ENCODE measurements at places on chromosomes 5 and 9. TPM values are rescaled to one million over a fixed set of nuclear protein-coding genes. Genes with fewer than 3 reads are reported as not detected.
A peak's percentile ranks its signal among the peaks of the same experiment; 100 is the strongest.

DNA sequence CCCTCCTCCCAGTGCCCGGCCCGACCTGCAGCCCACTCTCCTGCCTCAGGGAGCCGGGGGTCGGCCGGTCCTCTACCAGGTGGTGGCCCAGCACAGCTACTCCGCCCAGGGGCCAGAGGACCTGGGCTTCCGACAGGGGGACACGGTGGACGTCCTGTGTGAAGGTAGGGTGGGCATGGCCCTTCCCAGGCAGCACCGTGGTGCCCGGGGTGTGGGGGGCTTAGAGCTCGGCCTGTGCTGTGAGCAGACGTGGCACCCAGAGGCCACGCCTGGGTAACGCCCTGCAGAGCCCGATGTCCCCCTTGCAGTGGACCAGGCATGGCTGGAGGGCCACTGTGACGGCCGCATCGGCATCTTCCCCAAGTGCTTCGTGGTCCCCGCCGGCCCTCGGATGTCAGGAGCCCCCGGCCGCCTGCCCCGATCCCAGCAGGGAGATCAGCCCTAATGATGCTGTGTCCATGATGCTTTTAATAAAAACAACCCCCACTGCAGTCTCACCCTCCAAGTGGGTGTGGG lies 7.2 kb downstream of the ENTPD8 start:
- no peak for DNase-seq
- H3K4me1 ChIP-seq, result 0 out of 2 replicates have a peak, but pooled peaks cover 6% of the 10 kb centered on the region
- no peak overlapping the region for H3K27ac ChIP-seq
- no peaks in the 10 kb centered on the region for H3K27me3 ChIP-seq
- no peaks in the 10 kb centered on the region for H3K36me3 ChIP-seq

DNA sequence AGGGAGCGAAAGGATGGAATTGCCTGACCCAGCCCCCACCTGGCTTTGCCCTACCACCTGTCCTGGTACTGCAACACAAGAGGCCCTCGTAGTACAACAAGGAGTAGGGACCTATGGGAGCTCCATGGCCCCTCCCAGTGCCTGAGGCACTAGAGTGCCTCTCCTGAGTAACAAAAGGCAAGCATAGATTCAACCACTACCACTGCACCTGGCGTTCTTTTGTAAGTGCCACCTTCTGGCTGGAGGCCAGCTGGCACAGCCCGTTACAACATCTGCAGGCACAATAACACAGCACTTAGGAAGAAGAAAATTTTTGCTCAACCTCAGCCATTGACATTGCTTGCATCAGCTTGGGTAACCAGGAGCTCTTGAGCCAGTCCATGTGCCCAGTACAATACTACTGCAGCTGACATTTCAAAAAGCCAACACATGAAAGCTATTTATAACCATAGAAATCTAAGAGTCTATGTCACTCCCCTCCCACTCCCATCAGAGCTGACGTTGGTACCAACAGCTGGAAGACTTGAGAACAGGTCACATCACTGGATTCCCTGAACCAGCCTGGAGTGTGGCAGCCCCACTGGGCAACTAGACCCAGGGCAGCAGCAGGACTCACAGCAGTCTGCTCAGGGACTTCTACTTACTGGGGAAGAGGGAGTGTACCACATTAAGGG lies 17.7 kb upstream of the FAM174A start:
- H3K4me1 ChIP-seq, result peaks cover 20% of the 10 kb centered on the region
- no peaks in the 10 kb centered on the region for H3K27me3 ChIP-seq
- H3K27ac ChIP-seq, result peak overlapping the region; percentile 71
- no peak overlapping the region for H3K4me3 ChIP-seq
- no peaks in the 10 kb centered on the region for H3K36me3 ChIP-seq
- DNase-seq, result no peak

GRCh38 chr9:84922051-84922450 lies 252.5 kb downstream of the NTRK2 start:
- no peak overlapping the region for H3K4me3 ChIP-seq
- DNase-seq, result no peak
- H3K4me1 ChIP-seq, result no peaks in the 10 kb centered on the region

Gene CTSV
- total RNA-seq, result 0.21 TPM

GRCh38 chr5:149795360-149795759 lies 65.2 kb downstream of the PPARGC1B start:
- H3K27ac ChIP-seq, result no peak overlapping the region
- no peak for DNase-seq
- H3K27me3 ChIP-seq, result no peaks in the 10 kb centered on the region
- H3K4me3 ChIP-seq, result no peak overlapping the region
- no peaks in the 10 kb centered on the region for H3K36me3 ChIP-seq

Gene SPATA31C1
- total RNA-seq, result not detected

Gene RGS7BP
- total RNA-seq, result not detected

GRCh38 chr5:150905312-150905683 lies 518 bp upstream of the ZNF300 start:
- no peak overlapping the region for H3K4me3 ChIP-seq
- DNase-seq, result no peak
- no peaks in the 10 kb centered on the region for H3K4me1 ChIP-seq
- no peaks in the 10 kb centered on the region for H3K36me3 ChIP-seq
- no peaks in the 10 kb centered on the region for H3K27me3 ChIP-seq
- H3K27ac ChIP-seq, result no peak overlapping the region

- no peaks in the 10 kb centered on the region for H3K4me1 ChIP-seq
- DNase-seq, result no peak
- H3K27me3 ChIP-seq, result no peaks in the 10 kb centered on the region
- H3K4me3 ChIP-seq, result no peak overlapping the region
Measured at GRCh38 chr9:85536514-85536913, 205.2 kb downstream of the AGTPBP1 start.

Gene TAF11L10
- total RNA-seq, result not detected

DNA sequence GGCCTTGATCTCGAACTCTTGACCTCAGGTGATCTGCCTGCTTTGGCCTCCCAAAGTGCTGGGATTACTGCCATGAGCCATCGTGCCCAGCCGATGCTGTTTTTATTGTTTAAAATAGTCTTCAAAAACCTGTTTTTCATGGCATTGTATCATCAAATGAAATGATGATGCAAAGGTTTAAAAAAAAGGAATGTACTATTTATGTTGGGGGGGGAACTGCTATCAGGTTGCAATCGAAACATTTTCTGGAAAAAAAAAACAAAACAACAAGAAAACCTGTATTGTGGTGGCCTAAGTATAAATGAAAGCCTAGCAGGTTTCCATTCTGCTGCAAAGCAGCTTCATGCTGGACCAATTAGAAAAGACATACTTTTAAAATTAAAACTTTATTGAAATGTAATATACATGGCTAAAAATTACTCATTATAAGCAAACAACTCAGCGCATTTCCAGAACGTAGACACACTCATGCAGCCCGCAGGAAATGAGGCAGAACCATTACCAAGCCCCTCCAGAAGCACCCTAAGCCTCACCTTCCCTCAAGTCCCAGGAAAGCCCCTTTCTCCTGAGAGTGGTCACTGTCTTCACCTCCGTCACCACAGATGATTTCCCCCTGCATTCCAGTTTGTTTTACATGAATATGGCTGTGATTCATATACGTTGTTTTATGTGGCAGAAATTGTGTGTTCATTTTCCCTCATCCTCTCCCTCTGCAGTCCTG lies 19.0 kb downstream of the GPR107 start:
- no peaks in the 10 kb centered on the region for H3K27me3 ChIP-seq
- H3K36me3 ChIP-seq, result peaks cover 2% of the 10 kb centered on the region
- peaks cover 19% of the 10 kb centered on the region for H3K4me1 ChIP-seq
- peak overlapping the region; percentile 37 for H3K4me3 ChIP-seq
- H3K27ac ChIP-seq, result peak overlapping the region; percentile 89
- peak; percentile 53 for DNase-seq

- H3K4me1 ChIP-seq, result no peaks in the 10 kb centered on the region
- peaks cover 8% of the 10 kb centered on the region for H3K36me3 ChIP-seq
- no peak overlapping the region for H3K27ac ChIP-seq
- H3K27me3 ChIP-seq, result no peaks in the 10 kb centered on the region
Measured at GRCh38 chr9:137721479-137721878, 102.7 kb downstream of the EHMT1 start.

DNA sequence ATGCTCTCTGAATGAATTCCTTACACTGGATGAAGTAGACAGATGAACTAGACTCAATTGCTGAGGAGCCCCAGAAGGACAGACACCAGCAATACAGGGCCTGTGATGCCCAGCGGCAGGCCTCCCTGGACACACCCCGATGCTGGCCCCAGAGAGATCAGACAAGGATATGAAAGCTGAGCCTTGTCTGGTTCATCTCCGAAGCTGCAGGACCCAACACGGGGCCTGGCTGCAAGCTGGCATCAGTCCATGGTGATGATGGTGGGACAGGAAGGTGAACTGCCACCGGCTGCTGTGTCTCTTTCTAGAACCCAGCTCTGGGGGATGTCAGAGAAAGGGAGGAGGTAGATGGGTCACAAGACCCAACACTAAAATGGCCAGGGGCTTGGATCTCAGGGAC lies 104.0 kb upstream of the LMX1B start:
- no peak for DNase-seq
- H3K4me3 ChIP-seq, result no peak overlapping the region
- H3K27ac ChIP-seq, result no peak overlapping the region
- H3K36me3 ChIP-seq, result no peaks in the 10 kb centered on the region
- H3K4me1 ChIP-seq, result no peaks in the 10 kb centered on the region

GRCh38 chr5:121870489-121870888 lies 18.8 kb downstream of the FTMT start:
- H3K36me3 ChIP-seq, result no peaks in the 10 kb centered on the region
- no peaks in the 10 kb centered on the region for H3K4me1 ChIP-seq
- H3K27ac ChIP-seq, result no peak overlapping the region
- H3K4me3 ChIP-seq, result no peak overlapping the region
- no peak for DNase-seq

Gene NOXA1
- not detected for total RNA-seq

GRCh38 chr9:18799428-18799827 lies 233.6 kb downstream of the SAXO1 start:
- H3K4me3 ChIP-seq, result no peak overlapping the region
- no peaks in the 10 kb centered on the region for H3K27me3 ChIP-seq
- no peaks in the 10 kb centered on the region for H3K4me1 ChIP-seq
- H3K27ac ChIP-seq, result no peak overlapping the region
- no peak for DNase-seq

Gene HRH2
- total RNA-seq, result 0.05 TPM

GRCh38 chr9:89666364-89666763 lies 61.6 kb downstream of the GADD45G start:
- H3K36me3 ChIP-seq, result no peaks in the 10 kb centered on the region
- H3K4me3 ChIP-seq, result no peak overlapping the region
- no peaks in the 10 kb centered on the region for H3K4me1 ChIP-seq

Gene DMGDH
- not detected for total RNA-seq

Gene RNF183
- not detected for total RNA-seq

DNA sequence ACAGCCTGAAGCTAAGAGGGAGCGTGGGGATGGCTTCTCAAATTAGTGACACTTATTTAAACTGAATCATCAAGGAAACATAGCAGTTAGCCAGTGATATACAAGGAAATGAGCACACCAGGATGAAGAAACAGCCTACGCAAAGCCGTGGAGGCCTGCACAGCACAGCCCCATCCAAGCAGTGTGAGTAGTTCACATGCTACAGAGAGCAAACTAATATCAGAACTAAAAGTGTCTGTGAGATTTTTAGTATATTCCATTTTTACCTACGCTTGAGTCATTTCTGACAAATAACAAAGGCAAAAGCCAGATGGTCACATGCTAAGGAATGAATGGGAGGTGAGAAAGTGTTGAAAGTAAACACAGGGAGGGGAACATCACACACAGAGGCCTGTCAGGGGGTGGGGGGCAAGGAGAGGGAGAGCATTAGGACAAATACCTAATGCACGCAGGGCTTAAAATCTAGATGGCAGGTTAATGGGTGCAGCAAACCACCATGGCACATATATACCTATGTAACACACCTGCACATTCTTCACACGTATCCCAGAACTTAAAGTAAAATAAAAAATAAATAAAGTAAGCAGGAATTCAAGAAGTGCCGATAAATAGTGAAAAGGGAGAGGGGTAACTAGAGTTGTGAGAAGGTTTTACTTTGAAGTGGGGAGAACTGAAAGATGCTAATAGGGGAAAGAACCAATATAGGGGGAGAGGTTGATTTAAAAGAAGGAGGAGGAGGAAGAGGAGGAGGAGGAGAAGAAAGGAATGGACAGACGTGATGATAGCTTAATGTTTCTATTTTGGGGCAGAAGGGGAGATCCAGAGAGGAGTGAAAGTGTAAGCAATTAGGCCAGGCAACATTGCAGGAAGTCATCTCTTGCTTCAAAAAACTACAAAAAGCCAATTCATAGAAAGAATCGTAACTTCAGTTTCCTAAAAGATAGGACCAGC lies 100.9 kb upstream of the PTGER4 start:
- H3K27ac ChIP-seq, result no peak overlapping the region
- H3K4me1 ChIP-seq, result peaks cover 11% of the 10 kb centered on the region
- no peaks in the 10 kb centered on the region for H3K36me3 ChIP-seq
- H3K4me3 ChIP-seq, result no peak overlapping the region
- DNase-seq, result peak; percentile 76

DNA sequence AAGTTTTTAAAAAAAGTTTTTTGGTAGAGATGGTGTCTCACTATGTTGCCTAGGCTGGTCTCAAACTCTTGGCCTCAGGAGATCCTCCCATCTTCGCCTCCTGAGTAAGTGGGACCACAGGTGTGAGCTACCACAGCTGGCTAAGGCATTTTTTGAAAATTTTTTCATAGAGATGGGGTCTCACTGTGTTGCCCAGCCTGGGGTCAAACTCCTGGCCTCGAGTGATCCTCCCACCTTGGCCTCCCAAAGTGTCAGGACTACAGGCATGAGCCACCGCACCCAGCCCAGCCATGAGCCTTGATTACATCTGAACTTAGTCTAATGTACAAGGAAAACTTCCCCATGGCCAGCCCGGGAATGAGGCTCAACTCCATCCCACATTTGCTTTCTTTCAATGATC lies 77.5 kb upstream of the PCA3 start:
- peaks cover 13% of the 10 kb centered on the region for H3K27me3 ChIP-seq
- no peaks in the 10 kb centered on the region for H3K4me1 ChIP-seq
- DNase-seq, result no peak
- no peak overlapping the region for H3K27ac ChIP-seq

GRCh38 chr5:43497311-43498104 lies 13.8 kb upstream of the TMEM267 start:
- H3K4me3 ChIP-seq, result no peak overlapping the region
- H3K36me3 ChIP-seq, result no peaks in the 10 kb centered on the region
- H3K27ac ChIP-seq, result no peak overlapping the region

- H3K4me3 ChIP-seq, result no peak overlapping the region
- H3K27me3 ChIP-seq, result no peaks in the 10 kb centered on the region
- no peaks in the 10 kb centered on the region for H3K36me3 ChIP-seq
- H3K27ac ChIP-seq, result peak overlapping the region; percentile 28
- peak; percentile 63 for DNase-seq
- H3K4me1 ChIP-seq, result peaks cover 35% of the 10 kb centered on the region
Measured at GRCh38 chr5:74201334-74202081, 439.0 kb downstream of the ENC1 start.

Gene SPATA31A3
- not detected for total RNA-seq

- DNase-seq, result no peak
- H3K4me3 ChIP-seq, result no peak overlapping the region
- peaks cover 4% of the 10 kb centered on the region for H3K27me3 ChIP-seq
- H3K27ac ChIP-seq, result no peak overlapping the region
- H3K36me3 ChIP-seq, result peaks cover 4% of the 10 kb centered on the region
Measured at GRCh38 chr5:79973511-79973910, 17.6 kb downstream of the MTX3 start.

Measured in GM12878 (cell line).